BJ (cell line): ENCODE measurements at places on chromosomes 6 and 20.

DNA sequence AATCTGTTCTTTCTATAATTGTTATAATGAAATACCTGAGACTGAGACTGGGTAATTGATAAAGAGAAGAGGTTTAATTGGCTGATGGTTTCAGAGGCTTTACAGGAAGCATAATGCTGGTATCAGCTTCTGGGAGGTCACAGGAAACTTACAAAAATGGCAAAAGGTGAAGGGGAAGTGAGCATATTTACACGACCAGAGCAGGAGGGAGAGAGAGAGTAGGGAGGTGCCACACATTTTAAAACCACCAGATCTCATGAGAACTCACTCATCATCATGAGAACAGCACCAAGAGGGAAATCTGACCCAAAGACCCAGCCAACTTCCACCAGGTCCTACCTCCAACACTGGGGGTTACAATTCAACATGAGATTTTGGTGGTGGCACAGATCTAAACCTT lies 2.6 kb upstream of the SIRPB1 start:
- no peak for DNase-seq

DNA sequence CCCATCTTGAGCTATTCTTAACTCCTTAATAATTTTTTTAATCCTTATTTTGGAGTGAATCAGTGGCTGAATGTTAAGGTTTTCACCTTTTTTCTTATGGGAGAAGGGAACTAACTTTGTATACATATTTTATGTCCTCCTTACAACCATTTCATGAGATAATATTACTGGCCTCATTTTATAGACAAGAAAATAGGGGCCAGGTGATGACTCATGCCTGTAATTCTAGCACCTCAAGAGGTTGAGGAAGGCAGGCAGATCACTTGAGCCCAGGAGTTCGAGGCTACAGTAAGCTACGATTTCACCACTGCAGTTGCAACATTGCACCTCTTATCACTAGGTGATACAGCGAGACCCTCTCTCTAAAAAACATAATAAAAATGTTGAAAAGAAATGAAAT lies 128.7 kb downstream of the TMEM242 start:
- DNase-seq: no peak

DNA sequence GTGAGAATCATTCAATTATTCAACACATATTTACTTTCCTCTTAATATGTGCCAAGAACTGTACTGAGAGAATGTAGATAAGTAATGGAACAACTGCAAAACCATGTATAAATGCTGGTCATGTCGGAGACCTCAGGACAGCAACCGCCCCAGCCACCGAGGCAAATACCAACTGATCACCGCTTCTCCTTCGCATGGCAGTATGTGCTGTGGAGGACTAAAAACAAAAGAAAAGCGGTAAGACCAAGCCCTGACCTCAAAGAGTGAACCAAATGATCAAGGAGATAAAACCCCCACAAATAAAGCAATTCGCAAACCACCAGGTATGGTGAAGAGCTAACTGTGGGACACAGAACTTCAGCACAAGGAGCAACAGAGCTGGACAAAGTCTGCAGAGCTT lies 104.3 kb downstream of the TRERF1 start:
- no peak for DNase-seq

DNA sequence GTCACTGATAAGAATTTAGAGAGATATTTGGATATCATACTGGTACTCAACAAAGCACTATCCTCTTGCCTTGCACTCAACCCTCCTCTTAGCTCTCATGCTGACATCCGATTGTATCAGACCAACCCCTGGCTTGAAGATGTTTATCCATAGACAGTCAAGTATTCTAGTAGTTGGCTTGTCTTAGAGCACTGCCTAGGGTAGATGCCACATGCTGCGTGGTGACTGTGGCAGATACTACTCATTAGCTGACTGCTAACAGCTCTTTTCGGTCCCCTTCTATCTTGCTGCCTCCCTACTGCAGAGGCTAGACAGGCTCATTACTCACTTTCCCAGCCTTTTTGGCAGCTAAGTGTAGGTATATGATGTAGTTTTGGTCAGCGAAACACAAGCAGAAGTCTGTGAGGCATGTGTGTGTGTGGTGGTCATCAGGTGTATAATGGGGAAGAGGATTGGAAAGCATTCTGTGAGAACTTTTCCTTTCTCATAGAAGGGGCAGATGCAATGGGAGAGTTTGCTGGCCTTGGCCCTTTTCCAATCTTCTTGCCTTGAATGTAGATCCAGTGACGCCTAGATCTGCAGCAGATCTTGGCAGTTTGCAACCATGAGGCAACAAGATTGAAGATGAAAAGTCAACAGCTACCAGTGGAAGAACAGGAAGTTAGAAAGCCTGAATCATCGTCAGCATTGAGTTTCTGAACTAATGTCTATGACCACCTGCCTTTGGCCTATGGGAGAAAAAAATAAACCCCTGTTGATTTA lies 4.4 kb upstream of the IFNGR1 start:
- no peak for DNase-seq

DNA sequence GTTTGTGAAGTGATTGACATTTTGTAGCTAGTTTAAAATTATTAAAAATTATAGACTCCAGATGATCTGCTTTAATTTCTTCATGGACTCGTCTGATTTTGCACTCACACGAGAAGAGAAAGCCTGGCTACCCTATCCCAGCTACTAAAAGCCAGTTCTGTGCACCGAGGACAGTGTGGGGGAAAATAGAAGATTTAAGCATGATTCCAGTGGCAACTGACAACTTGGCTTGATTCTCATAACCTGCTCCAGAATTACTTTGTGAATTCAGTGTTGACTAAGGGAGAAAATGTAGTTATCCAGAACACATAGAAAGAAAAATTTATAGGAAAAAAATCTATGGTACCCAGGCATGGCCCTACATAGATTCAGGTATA lies 88.7 kb downstream of the SNAP25 start:
- no peak for DNase-seq

DNA sequence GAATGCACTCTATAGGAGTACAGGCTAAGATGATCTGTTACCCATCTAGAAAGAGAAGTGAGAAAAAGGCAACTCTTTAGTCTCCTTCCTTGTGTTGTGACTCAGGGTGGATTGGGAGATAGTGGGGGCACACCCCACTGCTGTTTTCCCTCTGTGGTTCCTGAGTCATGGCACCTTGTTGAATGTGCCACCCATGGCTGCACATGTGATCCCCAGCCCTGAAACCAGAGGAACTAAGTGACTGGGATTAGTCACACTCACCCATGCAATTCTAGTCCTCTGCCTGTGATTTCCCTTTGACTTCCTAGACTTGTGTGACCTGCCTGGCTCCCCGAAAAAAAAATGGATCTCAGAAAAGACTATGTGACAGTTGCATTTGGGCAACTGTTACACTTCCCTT lies 48.6 kb upstream of the HTR1B start:
- DNase-seq: no peak

GRCh38 chr6:45310118-45310788 lies 17.9 kb upstream of the RUNX2 start:
- DNase-seq: no peak

GRCh38 chr20:29873946-29874345 lies 1383.5 kb upstream of the DEFB115 start:
- no peak for DNase-seq

DNA sequence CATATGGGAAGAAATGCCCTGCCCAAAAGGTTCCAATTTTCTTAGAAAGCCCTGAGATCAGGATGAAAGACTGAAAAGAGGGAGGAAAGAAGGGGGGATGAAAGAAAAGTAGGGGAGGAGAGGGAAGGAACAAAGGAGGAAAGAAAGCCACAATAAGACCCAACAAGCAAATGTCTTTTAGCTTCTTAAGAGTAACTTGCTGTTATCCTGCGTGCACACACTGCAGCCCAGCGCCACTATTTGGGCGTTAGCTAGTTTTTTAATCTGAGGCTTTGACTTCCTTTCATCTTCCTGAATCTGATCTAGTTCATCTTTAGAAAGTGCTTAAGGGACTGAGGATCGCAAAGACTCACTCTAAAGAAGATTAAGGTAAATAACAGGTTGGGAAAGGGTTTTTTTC lies 77.4 kb upstream of the HDDC2 start:
- DNase-seq: no peak

DNA sequence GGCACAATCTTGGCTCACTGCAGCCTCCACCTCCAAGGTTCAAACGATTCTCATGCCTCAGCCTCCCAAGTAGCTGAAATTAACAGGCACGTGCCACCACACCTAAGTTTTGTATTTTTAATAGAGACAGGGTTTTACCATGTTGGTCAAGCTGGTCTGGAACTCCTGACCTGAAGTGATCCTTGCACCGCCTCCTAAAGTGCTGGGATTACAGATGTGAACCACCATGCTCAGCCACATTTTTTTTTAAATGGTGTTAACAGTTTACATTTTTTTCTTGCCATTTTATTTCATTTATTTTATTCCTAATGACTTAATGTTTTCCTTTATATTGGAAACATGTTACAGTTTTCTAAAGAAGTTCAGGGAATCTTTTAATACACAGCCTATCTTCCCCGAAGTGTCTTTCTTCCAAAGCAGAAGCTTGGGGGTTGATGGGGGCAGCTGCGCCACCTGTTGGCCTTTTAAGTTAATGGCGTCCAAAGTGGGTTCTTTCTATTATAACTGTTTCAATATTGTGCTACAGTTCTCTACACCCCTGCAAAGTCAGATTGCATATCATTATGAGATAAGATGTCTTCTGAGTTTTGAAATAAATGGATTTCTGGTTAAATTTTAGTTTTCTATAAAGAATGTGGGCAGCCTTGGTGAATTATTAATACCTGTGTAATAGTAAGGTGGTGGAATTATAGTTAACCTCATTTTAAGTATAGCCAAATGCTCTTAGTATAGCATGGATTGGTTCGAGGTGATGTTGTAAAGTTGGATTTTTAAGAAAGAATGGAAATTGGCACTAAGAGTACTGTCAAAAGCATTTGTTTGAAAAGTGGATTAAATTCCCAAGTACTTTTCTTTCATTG lies 42.0 kb upstream of the PLCG1 start:
- no peak for DNase-seq

GRCh38 chr6:158655569-158656450 lies 6.0 kb downstream of the SYTL3 start:
- no peak for DNase-seq

GRCh38 chr6:140175486-140175885 lies 801.0 kb upstream of the CITED2 start:
- DNase-seq: no peak

DNA sequence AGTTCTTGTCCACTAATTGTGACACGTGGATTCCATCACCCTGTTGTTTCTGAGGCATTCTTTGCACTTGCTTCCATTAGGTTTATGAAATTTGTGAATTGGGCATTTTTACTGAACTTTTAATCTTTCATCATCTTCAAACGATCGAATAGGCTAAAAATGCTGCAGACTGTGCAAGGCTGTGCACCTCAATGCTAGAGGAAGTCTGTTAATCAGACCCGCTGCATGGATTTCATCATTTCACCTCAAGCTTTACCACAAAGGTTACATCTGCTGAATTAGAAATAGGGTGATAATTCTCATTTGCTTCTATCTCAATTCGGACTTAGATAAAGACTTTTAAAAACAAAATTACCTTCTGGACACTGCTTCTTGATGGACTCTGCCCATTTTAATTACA lies 27.8 kb upstream of the F13A1 start:
- DNase-seq: no peak

DNA sequence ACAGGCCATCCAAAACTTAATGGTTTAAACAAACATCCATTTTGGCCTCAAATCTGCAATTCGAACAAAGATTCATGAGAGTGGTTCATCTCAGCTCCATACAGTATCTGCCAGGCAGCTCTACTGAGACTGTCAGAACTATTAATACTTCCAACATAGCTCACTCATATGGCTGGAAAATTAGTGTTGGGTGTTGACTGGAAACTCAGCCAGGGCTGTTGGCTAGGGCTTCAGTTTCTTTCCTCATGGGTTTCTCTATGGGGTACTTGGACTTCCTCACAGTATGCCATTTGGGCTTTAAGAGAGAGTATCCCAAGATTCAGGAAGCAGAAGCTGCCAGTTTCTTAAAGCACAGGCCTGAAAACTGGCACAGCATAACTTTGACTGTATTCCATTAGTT lies 240.3 kb downstream of the TPBG start:
- DNase-seq: no peak

DNA sequence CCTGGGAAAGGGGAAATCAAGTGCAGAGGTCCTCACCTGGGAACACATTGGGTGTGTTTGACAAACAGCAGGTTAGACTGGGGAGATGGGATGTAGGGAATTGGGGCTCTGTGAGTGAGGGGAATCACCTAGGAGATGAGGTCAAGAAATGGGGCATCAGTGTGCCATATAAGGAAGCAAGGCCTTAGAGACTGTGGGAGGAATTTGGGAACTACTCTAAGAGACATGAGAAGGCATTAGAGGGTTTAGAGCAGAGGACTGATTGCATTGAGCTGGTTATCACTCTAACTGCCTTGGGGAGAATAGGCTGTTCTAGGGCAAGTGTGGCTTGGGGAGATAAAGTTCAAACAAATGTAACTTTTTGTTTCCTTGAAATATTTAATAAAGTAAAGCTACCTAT lies 189.9 kb downstream of the EYA4 start:
- no peak for DNase-seq

GRCh38 chr6:142816486-142816885 lies 128.5 kb downstream of the HIVEP2 start:
- DNase-seq: no peak

DNA sequence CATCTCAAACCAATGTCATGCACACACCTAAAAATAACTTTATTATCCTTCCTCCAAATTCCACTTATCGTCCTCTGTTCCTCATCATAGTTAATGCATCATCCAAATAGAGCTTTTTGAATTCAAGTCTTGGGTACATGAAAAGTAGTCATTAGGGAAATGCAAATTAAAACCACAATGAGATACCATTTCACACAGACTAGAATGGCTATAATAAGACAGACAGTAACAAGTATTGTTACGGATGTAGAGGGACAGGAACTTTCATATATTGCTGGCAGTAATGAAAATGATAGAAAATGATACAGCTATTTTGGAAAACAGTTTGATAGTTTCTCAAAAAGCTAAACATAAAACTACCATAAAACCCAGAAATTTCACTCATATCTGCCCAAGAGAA lies 59.1 kb downstream of the FHL5 start:
- no peak for DNase-seq

GRCh38 chr6:105907301-105907700 lies 178.8 kb upstream of the PRDM1 start:
- no peak for DNase-seq

- DNase-seq: no peak
Measured at GRCh38 chr6:133340557-133340956, 99.4 kb downstream of the EYA4 start.

GRCh38 chr6:3749977-3750316 lies 1.6 kb downstream of the PXDC1 start:
- peak; percentile 25 for DNase-seq

DNA sequence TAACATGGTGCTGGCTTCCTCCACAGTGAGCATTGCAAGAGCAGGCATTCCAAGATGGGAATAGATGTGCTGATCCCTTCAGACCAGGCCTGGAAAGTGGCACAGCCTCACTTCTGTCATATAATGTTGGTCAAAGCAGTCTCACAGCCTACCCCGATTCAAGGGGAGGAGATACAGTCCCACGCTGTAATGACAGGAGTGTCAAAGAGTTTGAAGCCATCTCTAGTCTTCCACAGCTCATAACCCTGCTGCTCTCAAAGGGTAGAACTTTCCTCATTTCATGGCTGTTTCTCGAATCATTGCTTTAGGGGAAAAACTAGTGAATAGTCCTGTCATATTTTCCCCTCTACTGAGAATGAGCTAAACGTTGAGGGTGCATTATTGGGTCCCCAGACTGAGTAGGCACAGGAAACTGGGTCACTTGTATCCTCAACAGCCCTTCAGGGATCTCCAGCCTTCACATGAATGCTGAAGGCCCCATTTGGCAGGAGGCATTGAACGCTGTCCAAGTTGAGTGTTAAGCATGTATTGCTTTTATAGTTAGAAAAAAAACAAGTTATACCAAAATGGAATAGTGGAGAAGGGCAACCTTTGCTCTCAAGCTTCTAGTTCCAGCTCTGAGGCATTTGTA lies 27.3 kb downstream of the DTD1 start:
- no peak for DNase-seq

- no peak for DNase-seq
Measured at GRCh38 chr6:30074331-30075093, 1.1 kb downstream of the RNF39 start.
